NCI-H524 (cell line): ENCODE measurements at places on chromosomes 6 and 20.

DNA sequence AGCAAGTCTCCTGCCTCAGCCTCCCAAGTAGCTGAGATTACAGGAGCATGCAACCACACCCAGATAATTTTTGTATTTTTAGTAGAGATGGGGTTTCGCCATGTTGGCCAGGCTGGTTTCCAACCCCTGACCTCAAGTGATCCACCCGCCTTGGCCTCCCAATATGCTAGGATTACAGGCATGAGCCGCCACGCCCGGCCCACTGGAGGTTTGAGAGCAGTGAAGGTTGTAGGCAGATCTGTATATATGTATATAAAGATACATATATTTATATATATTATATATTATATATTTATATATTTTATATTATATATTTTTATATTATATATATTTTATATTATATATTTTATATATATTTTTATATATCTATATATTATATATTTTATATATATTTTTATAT, 38.2 kb upstream of the TTPAL start:
- no peak for DNase-seq

DNA sequence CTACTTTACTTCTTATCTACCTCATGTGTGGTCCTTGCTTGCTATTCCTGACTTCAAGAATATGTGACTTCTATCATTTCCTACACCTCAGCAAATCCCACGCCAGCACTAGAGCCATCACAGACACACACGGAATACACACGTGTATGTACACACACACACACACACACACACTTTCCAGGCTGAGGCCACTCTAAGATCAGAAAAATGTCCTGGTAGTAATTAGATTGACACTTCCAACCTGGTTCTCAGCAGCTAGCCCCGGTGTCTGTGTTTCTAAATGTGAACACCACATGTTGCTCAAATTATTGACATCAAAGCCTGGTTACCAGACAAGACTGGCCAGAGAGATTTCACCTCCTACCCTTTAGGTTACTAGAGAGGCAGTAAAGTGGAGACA, 54.1 kb upstream of the SASH1 start:
- peak; percentile 40 for DNase-seq

DNA sequence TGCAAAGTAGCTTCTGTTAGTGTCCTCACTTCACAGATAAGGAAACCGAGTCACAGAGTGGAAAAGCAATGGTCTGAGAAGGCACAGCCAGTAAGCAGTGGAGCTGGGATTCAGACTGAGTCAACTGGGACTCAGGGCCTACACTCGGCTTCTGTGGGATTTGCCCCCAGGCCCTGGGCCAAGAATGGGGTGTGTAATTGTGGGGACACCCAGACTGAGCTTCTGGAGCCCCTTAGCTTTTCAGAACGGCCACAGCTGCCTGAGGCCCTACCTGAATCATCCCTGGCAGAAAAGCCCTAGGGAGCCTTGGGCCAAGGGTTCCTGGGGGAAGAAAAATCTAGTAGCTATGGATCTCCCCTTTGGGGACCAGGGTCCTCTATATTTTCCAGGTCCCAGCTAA, 6.5 kb downstream of the ANGPT4 start:
- DNase-seq = no peak

DNA sequence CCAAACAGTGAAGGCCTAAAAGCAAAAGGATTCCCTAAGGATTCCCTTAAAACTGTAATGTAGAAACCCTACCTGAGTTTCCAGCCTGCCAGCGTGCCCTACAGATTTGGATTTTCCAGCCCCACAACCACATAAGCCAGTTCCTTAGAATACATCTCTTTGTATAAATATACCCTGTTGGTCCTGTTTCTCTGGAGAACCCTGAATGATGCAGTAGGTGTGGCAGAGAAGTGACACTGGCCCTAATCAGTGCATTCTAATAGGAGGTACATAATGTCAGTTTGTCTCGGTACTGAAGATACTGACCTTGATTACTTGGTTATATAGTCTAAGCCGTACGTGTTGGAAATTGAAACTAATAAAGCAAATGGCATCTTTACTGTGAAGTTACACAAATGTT, 707.8 kb upstream of the SLC35B3 start:
- no peak for DNase-seq

GRCh38 chr20:57768519-57768918, 58.7 kb upstream of the PMEPA1 start:
- DNase-seq = peak; percentile 13

GRCh38 chr20:25025091-25025861, 32.7 kb downstream of the ACSS1 start:
- DNase-seq = no peak

- no peak for DNase-seq
These were observed 19.5 kb upstream of the GMNN start for GRCh38 chr6:24755279-24755678.

DNA sequence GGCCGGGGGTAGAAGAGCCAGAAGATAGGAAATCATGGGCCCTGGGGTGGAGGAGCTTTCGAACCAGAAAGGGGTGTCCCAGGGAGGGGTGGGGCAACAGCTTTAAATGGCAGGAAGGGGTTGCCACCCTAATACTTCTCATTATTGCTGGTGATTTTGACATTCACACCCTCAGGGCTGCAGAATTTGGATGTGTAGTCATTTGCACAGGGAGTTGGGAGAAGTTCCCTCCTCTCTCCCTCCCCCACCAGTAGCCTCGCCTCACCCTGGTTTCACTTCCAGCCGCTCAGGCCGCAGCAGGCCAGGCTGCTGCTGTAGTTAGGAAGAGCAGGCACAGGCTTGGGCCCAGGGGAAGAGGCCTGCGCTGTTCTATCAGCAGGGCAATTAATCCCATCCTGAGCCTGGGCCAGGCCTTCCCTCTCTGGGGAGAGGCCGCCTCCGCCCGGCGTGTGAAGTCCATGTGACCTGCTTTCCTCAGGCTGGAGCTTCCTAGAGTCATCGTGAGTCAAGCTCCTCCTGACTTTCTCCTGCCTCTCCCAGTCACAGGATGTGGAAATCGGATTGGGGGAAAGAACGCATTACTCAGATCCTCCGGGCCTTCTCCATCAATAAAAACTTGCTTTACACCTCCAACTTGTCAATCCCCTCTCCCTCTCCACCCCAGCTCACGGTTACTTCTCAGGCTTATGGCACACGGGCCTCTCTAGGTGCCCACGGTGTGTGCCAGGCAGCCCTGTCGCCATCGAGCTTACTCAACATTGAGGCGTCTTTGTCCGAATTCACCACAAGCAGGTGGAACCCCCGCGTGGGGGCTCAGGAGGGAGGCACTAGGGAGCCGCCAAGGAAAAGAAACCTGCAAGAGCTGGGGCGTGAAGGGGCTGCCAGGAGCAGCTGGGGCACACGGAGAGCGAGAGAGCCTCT, 7.8 kb downstream of the ADTRP start:
- no peak for DNase-seq
